ENCODE measurements at places on chromosomes 5 and 9. TPM values are rescaled to one million over a fixed set of nuclear protein-coding genes. Genes with fewer than 3 reads are reported as not detected.

DDX46 gene
- 43.1 TPM for total RNA-seq

SLC46A2 gene
- total RNA-seq, result not detected

PCDHB15 gene
- total RNA-seq, result 0.49 TPM

ERCC6L2 gene
- total RNA-seq, result 43.5 TPM

HMMR gene
- total RNA-seq, result 7.4 TPM

KIF3A gene
- 3.9 TPM for total RNA-seq

SPATA31E1 gene
- not detected for total RNA-seq

AQP3 gene
- total RNA-seq, result 8.4 TPM

ADRB2 gene
- total RNA-seq, result 0.55 TPM

SVEP1 gene
- total RNA-seq, result 6.5 TPM

- DNase-seq, result no peak
Measured at GRCh38 chr9:128094950-128095544, 27.0 kb downstream of the SLC25A25 start.

GRCh38 chr9:84136119-84136868 is 155.7 kb downstream of the RMI1 start:
- DNase-seq, result peak; percentile 71

- no peak for DNase-seq
Measured at GRCh38 chr5:125552486-125552885, 806.0 kb upstream of the ZNF608 start.

DNA sequence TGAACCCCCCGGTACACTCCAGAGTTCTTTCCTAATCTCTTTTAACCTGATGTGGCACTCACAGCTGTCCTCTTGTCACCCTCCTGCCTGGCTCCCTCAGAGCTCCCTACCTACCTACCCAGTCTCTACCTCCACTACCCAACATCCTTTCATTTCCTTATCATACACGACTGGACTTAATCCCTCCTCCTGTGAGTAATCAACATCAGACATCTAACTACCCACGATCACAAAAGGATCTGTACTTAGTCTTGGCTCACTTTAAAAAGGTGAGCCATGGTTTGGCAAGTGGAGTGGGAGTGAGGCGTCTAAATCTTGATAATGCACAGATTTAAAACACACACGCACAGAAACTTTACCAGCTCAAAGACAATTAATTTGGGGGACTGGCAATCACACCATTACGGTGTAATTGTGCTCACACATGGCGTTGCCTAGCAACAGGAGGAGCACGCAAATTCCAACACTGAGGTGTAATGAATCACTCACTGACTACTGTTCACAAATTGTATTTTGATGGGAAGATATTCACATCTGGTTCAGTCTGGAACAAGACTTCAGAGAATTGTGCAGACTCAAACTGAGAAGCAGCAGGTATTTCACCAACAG is 235.9 kb downstream of the EPB41L4A start:
- no peak for DNase-seq

DNA sequence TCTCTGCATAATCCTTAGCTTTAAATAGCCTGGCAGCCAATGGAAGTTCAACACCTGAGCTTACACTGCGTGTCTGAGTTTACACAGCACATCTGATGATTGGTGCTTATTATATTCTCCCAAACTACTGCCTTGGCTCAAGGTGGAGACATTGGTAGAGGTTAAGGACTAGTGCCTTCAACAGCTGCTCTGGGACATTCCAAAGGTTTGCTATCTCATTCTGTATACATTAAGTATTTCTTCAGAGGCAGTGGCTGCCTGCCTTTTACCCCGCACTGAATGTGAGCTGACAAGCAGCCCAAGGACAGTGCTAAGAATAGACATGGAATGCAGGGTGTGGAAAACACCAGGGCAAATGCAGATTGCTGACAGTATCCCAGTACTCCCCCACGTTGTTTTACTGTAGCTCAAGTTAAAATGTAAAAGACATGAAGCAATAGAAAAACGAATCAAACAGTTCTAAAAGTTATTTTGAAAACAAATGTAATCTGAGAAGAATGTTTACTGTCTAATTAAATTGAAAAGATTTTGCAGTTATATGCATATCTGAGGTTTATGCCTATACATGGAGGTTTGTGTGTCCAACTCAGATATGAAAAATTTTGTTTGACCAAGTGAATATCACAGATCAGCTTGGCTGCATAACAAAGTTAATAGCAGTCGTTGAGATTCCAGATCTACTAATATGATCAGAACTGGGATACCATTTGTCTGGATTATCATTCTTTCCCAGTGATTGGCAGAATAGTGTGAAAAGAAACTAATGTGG is 1.8 kb downstream of the HSPB3 start:
- no peak for DNase-seq

DNA sequence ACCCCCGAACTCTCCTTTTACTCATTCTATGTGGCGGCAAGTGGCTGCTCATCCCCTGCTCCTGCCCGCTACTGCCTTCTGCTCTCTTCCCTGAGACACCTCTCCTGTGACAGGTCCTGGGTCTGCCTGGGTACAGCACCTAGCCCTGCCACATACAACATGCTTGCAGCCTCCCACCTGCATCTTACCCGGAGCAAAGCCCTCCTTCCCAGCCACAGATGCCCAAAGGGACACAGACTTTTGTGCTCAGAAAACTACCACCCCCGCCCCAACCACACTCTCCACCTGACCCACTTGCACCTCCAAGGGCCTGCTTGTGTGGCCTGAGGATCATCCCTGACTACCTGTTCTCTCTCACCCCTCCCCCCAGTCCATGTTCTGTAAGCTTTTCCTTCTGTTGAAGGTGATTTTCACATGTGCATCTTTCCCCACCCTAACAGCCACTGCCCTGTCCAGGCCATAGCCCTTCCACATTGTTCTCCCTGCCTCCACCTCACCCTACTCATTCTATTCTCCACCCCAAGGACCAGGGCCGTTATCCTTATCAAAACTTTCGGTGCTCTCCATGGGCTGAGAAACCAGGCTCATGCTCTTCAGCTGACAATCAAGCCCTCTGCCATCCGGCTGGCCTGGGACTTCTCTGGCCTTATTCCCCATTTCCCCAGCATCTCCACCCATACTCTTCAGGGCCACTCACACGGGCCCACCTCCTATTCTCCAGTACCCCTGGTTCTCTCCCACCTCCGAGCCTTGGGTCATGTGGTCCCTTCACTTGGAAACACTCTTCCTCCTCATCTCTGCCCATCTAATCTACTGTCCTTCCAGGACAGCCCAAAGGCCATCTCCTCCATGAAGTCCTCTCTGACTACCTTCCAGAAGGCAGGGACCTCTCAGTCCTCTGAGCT is 46.4 kb upstream of the ALDH1B1 start:
- DNase-seq, result no peak

DNA sequence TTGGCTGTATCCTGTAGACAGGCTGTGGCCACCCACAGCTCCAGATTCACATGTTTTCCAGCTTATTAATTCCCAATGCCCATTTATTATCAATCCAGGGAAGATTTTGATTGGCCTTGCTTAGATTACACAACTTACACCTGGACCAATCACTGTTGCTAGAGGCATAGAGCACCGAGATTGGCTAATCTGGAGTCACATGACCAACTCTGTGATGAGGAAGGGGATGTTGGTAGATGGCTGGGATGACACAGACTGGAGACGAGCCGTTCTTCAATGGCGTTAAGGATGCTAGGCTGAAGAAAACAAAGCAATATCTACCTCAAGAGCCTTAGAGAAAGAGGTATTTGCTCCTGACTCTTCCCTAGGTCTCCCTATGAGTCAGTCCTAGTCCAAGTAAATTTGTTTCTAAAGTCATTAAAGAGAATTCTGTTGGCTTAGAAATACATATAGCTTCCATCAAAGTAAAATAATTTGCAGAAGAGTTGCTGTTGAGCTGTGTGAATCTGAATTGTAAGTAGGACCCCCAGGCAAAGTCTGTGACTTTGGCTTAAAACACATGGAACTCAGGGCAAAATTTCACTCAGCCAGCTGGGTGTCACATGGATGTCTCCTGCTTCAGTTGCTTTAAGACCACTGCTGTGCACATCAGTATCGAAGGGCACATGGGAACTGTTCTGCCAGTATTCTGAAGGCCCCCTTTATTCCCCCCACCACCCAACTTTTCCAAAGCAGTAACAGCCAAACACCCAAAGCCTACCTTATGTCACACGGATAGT is 326.4 kb upstream of the KLF4 start:
- no peak for DNase-seq

- no peak for DNase-seq
Measured at GRCh38 chr9:90808398-90808797, 6.8 kb downstream of the SYK start.

GRCh38 chr9:5783982-5784381 is 48.9 kb downstream of the ERMP1 start:
- no peak for DNase-seq

DNA sequence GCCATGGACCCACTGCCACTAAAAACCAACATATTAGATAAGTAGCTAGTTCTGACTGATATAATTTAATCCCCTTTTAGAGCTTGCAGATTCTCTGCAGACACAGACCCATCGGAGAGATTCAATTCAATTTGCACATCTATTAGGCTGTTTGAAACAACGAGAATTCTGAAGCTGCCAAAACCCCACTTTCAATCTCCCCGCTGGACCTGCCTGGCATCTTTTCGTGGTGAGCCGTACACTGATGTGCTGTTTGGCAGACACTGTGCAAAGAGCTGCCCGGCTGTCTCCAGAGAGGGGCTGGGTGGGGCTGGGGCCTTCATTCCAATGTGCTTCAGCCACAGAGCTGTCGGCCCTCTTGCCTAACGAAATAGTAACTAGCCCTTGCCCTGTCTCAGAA is 42.1 kb upstream of the FAM240B start:
- no peak for DNase-seq

- DNase-seq, result no peak
Measured at GRCh38 chr9:36037549-36038122, 923 bp downstream of the RECK start.

GRCh38 chr5:180067986-180068385 is 3.6 kb downstream of the RNF130 start:
- DNase-seq, result no peak

GRCh38 chr5:148437249-148437648 is 53.5 kb downstream of the FBXO38 start:
- DNase-seq, result no peak

- no peak for DNase-seq
Measured at GRCh38 chr5:58775701-58776262, 192.9 kb downstream of the RAB3C start.

GRCh38 chr5:74643111-74643562 is 2.6 kb upstream of the ENC1 start:
- DNase-seq, result no peak

- DNase-seq, result no peak
Measured at GRCh38 chr5:148382961-148383360, 797 bp upstream of the FBXO38 start.

DNA sequence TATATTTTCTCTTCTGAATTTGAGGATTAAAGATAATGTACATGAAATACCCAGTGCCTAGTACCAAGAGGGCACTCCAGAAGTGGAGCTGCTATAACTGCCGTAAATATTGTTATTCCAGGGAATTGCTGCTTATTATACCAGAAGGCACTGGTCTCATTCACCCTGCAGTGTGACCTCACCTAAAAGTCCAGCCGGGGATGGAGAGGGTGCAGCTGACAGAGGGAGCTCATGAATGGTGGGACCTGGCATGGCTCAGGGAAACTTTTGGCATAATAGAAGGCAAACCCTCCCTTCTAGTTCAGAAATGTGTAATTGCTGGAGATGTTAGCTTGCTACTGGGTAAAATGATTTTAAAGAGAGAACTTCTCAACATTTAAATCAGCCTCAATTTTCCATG is 108.5 kb downstream of the MVB12B start:
- DNase-seq, result no peak

DNA sequence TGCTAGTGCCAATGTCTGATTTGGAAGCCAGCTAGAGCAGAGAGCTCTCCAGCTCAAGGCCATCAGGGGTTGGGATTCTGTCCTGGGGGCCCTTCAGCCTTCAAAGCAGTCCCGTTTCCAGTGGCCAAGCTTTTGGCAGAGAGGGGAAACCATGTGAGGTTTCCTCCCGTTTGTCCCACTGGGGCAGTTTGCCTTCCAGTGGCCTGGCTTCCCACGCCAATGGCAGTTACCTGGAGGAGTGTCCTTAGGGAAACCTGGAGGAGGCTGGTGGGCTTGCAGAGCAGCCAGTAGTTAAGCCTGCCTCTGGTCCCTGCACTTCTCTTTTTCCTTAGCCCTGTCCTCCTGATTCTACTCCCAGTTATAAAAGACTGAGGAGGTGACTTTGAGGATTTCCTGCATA is 37.7 kb downstream of the FGD3 start:
- DNase-seq, result no peak

GRCh38 chr9:69582018-69582417 is 90.2 kb downstream of the APBA1 start:
- DNase-seq, result no peak

DNA sequence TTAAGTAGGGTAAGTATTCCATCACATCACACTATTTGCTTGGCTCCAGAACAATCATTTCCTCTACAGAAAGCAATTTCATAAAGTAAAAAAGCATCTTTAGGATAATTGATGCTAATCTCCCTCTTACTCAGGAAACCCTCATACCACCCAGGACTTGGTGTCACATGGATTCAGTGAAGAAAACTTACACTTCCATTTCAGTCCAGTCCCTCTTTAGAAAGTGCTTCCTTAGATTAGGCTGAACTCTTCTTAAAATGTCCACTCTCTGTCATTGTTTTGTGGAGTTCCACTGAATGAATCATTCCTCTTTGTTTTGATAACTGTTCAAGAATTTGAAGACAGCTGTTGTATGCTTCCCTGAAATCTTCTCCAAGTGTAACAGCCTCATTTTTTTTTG is 144.0 kb upstream of the ZNF462 start:
- no peak for DNase-seq

DNA sequence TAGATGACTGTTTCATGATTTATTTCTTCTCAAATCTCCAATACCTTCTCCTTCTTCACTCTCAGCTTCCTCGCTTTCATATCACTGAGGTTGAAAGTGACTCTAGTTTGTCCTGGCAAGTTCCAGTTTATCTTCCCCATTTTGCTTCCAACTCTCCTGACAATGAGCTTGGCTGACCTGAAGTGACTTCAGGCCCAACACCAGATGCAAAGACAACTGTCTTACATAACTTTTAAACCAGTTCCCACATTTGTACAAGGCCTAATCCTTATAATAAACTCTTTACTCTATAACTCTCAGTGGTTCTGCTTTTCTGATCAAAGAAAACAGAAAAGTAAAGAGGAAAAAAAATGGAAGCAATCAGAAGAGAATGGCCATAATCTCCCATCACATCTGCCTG is 22.0 kb downstream of the GNG10 start:
- DNase-seq, result no peak

GRCh38 chr9:127035423-127035822 is 87.0 kb downstream of the ANGPTL2 start:
- no peak for DNase-seq

Measured in left colon (tissue), 2 donors.